ENCODE measurements at places on chromosomes 4 and X.

GRCh38 chr4:41532882-41533281 is 5.1 kb upstream of the LIMCH1 start:
- no peak for DNase-seq

- no peak for DNase-seq
Observed at GRCh38 chrX:29231800-29232199, 644.6 kb downstream of the IL1RAPL1 start.

- no peak for DNase-seq
Observed at GRCh38 chrX:69236641-69237040, 71.4 kb upstream of the PJA1 start.

DNA sequence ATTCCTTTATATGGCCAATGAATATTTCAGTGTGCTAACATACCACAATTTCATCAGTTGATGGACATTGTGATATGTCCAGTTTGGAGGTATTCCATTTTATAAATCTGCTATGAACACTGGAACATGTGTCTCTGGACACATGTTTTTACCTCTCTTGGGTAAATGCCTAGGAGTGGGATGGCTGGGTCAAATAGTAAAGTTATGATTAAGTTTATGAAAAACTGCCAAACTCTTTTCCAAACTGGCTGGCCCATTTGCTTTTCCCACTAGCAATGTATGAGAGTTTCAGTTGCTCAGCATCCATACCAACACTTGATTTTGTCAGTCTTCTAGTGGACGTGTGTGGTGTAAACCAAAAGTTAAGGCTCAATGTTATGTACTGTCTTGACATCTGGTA is 40.5 kb downstream of the CEP44 start:
- no peak for DNase-seq

- DNase-seq = peak; percentile 80
Observed at GRCh38 chr4:101205916-101206315, 141.4 kb downstream of the PPP3CA start.

DNA sequence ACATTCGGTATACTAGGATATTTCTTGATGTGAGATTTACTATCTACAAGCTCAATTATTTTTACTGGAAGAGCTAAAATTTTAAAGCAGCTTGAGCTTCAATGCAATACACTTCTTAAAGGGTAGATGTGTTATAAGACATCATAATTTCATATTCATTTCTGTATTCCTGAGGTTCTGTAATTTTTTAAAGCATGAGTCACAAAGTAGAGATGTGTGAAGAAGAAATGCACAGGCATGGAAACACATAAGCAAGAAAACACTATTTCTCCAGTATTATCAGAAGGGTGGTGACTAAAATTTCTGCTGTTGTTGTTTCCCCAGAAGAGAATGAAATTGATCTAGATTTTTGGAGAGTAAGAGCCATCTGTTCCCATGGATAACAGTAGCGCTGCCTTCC is 72.6 kb downstream of the INPP4B start:
- no peak for DNase-seq

GRCh38 chrX:70301716-70302115 is 11.8 kb downstream of the KIF4A start:
- no peak for DNase-seq

DNA sequence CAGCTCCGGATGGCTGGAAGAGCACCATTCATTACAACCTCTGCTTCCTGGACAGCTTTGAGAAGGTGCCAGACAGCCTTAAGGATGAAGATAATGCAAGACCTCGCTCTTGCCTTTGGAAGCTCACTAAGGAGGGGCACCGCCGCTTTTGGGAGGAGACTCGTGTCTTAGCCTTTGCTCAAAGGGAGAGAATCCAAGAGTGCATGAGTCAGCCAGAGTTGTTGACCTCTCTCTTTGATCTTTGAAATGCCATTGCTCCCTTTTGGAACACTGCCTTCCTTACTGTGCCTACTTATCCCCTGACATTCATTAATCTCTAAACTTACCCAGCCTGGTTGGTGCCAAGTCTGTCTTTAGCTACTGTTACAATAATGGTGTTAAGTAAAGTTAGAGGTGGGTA is 1.2 kb downstream of the FOXR2 start:
- DNase-seq = no peak

DNA sequence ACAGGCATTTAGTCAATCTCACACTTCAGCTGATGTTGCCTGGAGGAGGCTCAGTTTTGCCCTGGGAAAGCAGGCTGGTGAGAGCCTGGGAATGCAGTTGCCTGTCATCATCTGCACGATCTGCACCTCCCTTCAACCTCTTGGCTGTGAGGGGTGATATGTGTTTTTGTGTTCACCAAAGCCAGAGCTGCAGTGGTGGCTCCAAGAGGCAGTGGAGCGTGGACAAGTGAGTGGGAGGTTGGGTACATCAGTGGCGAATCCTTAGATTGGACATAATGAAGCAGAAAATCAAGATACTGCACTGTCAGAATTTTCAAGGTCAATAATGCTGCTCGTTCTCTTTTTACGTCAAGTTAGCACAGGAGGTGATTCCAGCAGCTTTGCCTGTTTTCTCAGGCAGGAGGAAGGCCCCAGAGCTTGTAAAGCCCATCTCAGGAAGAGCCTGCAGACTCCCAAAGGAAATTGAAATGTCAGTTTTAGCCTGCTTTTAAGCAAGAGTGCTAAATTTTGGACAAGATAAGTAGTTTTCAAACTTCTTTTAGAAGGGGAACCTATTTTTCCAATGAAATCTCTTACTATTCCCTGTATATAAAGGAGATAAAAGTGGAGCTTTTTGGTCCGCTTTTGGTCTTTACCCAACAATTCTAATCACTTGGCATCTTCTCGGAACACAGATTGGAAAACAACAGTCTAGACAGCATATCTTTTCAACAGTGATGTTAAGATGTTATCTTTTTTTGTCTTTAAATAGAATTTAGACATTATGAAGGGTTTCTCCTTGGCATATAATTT is 92.8 kb downstream of the FRAS1 start:
- DNase-seq = no peak

GRCh38 chr4:97664741-97665140 is 478.5 kb downstream of the STPG2 start:
- DNase-seq = no peak

GRCh38 chr4:177400030-177400429 is 42.2 kb downstream of the AGA start:
- no peak for DNase-seq

Measured in bone marrow (tissue), 2 donors.